ENCODE measurements at places on chromosomes 2 and 18. TPM values are rescaled to one million over a fixed set of nuclear protein-coding genes. Genes with fewer than 3 reads are reported as not detected.

GRCh38 chr2:19865151-19865550 lies 36.6 kb downstream of the TTC32 start:
- peaks cover 16% of the 10 kb centered on the region for H3K4me1 ChIP-seq
- no peak for DNase-seq
- H3K36me3 ChIP-seq = no peaks in the 10 kb centered on the region
- no peaks in the 10 kb centered on the region for H3K27me3 ChIP-seq
- no peak overlapping the region for H3K27ac ChIP-seq
- H3K4me3 ChIP-seq = no peak overlapping the region

- no peak overlapping the region for H3K4me3 ChIP-seq
- H3K4me1 ChIP-seq = no peaks in the 10 kb centered on the region
- no peak overlapping the region for H3K27ac ChIP-seq
- no peaks in the 10 kb centered on the region for H3K27me3 ChIP-seq
- no peak for DNase-seq
Observed at GRCh38 chr18:21342372-21342771, 100.3 kb downstream of the GREB1L start.

- no peaks in the 10 kb centered on the region for H3K27me3 ChIP-seq
- no peaks in the 10 kb centered on the region for H3K4me1 ChIP-seq
- no peaks in the 10 kb centered on the region for H3K36me3 ChIP-seq
- H3K27ac ChIP-seq = peak overlapping the region; percentile 64
Observed at GRCh38 chr2:74524955-74525716, 895 bp downstream of the DQX1 start.

GRCh38 chr18:37672001-37672400 lies 106.4 kb upstream of the CELF4 start:
- no peak overlapping the region for H3K27ac ChIP-seq
- no peak overlapping the region for H3K4me3 ChIP-seq
- no peak for DNase-seq
- H3K4me1 ChIP-seq = no peaks in the 10 kb centered on the region
- H3K27me3 ChIP-seq = no peaks in the 10 kb centered on the region

DNA sequence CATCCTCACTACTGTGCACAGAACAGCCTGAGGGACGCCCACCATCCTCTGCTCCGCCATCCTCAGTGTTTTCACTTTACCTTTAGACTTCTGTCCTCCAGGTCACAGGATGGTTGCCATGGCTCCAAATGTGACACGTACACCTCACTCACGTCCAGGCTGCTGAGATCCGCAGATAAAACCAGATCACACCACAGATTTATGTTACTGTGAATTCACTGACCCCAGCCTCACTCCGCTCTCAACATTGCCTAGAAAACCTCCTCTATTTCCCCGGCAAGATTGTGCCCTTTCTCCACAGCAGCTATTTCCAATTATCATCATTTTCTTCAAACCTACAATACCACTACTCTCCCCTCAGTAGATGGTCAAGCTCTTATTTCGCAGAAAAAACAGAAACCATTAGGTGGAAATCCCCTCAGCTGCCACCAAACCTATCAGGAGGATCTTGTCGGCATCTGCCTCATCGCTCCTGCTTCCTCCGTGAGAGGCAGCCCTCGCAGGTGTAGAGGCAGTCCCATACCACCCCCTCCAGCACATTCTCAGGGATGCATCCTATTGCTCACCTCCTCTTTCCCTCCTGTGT lies 49.8 kb upstream of the SLC1A4 start:
- H3K27ac ChIP-seq = peak overlapping the region; percentile 64
- peak; percentile 61 for DNase-seq
- no peaks in the 10 kb centered on the region for H3K36me3 ChIP-seq
- H3K4me1 ChIP-seq = no peaks in the 10 kb centered on the region
- no peaks in the 10 kb centered on the region for H3K27me3 ChIP-seq

DNA sequence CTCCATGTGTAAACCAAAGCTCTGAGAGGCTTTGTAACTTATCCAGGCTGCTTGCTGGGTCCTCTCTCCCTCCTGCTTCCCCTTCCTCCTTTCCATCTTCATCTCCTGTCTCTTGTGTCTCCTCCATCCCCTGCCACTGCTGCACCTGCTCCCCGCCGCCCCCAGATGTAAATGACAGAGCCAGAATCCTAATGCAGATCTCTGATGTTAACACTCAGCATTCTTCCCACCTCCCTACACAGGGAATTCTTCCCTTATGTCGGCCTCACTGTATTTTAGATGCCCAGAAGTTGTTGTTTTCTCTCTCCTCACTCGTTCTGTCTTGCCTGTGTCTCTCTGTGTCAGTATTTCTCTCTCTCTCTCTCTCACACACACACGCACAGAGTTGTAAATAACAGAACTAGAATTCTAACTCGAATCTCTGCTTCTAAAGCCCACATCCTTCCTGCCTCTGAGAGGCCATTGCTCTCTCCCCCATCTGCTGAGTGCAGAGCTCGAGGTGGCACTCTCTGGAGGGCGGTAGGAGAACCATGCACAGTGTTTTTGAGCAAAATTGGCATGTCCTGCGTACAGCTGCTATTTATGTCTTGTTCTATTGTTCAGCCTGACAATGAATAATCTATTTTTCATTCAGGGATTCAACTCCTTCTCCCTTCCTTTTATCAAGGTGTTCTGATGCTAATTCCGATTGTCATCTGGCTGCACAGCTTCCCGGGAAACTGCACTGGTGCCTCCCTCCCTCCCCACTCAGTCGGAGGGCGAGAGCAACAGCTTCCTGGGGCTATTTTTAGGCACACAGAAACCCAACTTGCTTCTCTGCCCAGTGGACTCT lies 219.9 kb downstream of the SH3RF3 start:
- no peak overlapping the region for H3K27ac ChIP-seq
- H3K36me3 ChIP-seq = no peaks in the 10 kb centered on the region
- H3K27me3 ChIP-seq = no peaks in the 10 kb centered on the region
- peak; percentile 45 for DNase-seq
- H3K4me1 ChIP-seq = peaks cover 9% of the 10 kb centered on the region

- DNase-seq = no peak
- H3K27ac ChIP-seq = no peak overlapping the region
- H3K36me3 ChIP-seq = no peaks in the 10 kb centered on the region
- H3K4me1 ChIP-seq = no peaks in the 10 kb centered on the region
- H3K4me3 ChIP-seq = no peak overlapping the region
Observed at GRCh38 chr2:18265614-18266586, 294.6 kb downstream of the RDH14 start.

DNA sequence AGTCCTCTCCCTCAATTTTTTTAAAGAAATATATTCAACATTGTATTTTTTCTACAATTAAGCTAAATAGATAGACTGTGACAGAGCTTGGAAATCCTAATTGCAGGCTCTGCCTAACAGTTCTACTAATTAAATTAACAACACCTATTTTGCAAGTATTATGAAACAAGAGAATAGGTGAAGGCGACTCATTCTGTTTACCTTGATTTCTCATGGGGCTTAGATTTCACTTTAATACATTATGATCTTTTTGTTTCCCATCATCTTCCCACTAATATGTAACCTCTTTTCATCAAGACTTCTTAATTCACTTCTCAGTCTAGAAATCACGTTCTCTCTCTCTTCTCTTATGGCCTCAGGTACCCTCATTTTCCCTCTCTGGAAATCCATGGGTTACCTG lies 42.7 kb upstream of the TANK start:
- DNase-seq = no peak
- H3K27me3 ChIP-seq = no peaks in the 10 kb centered on the region
- no peaks in the 10 kb centered on the region for H3K36me3 ChIP-seq
- H3K27ac ChIP-seq = no peak overlapping the region
- no peaks in the 10 kb centered on the region for H3K4me1 ChIP-seq

DNA sequence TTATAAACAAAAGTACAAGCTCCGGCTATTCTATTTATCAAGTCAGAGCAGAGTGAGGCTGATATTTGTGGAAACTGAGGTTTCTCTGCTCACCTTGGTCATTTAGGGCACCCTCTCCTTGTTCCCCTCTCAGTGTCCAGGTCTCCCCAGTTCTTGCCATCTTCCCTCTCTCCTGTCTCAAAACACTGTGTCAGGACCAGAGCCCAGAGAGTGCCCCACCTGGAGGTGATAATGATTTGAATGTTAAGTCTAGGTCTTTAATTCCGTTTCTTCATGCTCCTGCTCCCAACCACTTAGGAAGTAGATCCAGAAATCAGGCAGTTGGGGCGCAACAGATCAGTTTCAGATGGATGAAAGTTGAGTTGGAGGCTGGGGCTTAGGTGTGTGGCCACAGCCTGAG lies 9.2 kb upstream of the ADCY3 start:
- H3K27me3 ChIP-seq = no peaks in the 10 kb centered on the region
- peaks cover 8% of the 10 kb centered on the region for H3K4me1 ChIP-seq
- H3K36me3 ChIP-seq = no peaks in the 10 kb centered on the region
- H3K4me3 ChIP-seq = no peak overlapping the region
- DNase-seq = no peak

DNA sequence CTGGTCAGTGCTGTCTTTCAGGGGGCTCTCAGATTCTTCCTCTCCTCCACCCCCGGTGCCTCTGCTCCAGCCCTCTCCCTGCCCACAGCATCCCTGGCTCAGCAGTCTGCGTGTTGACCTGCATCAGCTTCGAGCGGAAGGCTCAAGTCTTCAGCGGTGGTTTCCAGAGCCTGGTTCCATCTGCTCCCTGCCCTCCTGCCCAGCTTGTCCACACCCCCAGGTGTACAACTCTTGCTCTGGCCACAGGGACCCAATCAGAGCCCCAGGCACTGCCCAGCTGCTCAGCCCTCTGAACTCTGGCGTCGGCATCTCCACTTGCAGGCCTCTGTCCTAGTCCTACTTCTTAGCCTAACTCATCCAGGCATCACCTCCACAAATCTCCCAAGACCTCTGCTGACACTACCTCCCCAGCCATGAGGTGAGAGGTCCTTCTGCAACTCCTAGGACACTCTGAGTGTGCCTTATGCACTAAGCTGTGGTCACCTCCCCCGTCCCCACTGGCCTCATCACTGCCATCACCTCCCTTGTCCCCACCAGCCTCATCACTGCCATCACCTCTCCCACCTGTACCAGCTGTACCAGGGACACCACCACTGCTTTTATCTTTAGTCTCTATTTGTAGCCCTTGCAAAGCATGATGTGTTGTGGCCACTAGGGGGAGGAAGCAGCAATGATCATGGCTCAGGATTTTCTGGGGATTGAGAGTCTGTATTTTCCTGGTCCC lies 60.9 kb downstream of the EDAR start:
- no peak overlapping the region for H3K27ac ChIP-seq
- H3K27me3 ChIP-seq = no peaks in the 10 kb centered on the region
- DNase-seq = peak; percentile 49
- H3K4me1 ChIP-seq = no peaks in the 10 kb centered on the region

GRCh38 chr2:61647044-61647443 lies 108.9 kb upstream of the XPO1 start:
- H3K4me1 ChIP-seq = no peaks in the 10 kb centered on the region
- no peak overlapping the region for H3K27ac ChIP-seq
- H3K27me3 ChIP-seq = no peaks in the 10 kb centered on the region
- no peaks in the 10 kb centered on the region for H3K36me3 ChIP-seq

RESP18 gene
- not detected for total RNA-seq

COL4A3 gene
- total RNA-seq = 13.4 TPM

GPR155 gene
- total RNA-seq = 2.8 TPM

DYNAP gene
- total RNA-seq = not detected

TMEM247 gene
- total RNA-seq = not detected
